ENCODE measurements at places on chromosomes 4 and X.

- no peak for DNase-seq
Observed at GRCh38 chr4:122673252-122673651, 52.4 kb upstream of the IL21 start.

- DNase-seq = no peak
Observed at GRCh38 chrX:132614297-132614696, 125.5 kb upstream of the MBNL3 start.

- no peak for DNase-seq
Observed at GRCh38 chr4:23922013-23922412, 32.2 kb upstream of the PPARGC1A start.

- no peak for DNase-seq
Observed at GRCh38 chrX:36867143-36867542, 141.0 kb upstream of the FAM47C start.

- DNase-seq = no peak
Observed at GRCh38 chr4:128810331-128810870, 901 bp downstream of the JADE1 start.

DNA sequence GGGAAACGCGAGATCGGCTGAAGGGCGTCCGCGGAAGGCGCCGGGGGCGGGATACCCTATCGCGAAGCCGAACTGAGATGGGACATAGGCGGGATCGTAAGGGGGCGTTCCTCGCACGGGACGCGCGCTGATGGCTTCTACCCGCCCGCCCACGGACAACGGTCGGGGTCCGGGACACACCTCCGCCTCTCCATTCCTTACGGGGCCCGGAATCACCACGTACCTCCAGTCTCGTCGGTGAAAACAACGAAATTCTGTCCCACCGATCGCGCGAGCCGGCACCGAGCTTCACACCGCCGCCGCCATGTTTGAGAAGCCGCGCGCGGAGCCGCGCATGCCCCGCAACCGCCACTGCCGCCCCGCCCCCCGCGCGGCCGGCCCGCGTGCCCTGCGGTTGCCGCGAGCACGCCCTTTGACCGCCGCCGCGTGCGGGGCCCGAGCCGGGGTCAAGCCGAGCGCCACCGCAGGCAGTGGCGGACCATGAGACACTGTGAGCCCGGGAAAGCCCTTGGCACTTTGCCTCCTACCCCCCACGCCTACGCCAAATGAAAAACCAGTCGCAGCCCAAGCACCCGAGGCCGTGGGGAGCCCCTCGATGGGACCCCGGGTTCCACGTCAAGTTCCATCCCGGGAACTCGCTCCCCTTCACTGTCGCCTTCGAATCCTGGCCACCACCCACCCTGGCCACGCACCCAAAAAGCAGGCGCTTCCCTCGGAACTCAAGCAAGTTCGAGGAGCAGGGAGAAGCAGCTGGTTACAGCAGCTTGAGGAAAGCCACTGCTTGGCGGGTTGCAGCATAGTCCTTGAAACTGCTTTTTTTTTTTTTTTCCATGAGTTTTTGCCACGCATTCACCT lies at the start of gene SCML2:
TSS of gene SCML2 (minus strand) at position 320 of the 855 bp plus-strand sequence. CDS start 20,617 bp downstream, outside the sequence.
- DNase-seq = no peak

DNA sequence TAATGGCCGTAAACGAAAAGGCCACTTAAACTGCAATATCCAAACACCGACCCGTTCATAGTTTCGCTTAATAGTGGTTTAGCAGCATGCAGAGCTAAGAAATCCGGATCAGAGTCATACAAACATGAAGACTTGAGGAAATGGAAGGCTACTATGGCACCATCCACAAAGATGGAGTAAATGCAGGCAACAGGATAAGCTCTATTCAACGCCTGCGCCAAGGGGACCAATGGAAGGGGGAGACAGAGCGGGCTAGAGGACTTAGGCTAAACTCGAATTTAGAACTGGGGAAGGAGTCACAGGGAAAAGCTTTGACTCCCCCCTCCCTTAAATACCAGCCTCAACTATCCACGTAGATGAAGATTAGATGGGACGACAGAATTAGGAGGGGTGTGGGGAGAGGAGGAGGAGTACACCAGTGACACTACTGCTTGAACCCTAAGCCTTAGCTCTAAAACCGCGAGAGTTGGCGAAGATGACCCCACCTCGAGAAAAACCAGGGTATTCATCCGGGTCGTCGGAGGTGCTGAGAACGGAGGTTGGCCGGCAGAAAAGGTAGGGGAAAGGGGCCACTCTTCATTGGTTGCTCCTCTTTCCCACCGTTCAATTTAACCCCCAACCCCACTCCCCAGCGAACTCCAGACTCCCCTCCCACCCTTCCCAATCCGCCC lies 3.5 kb downstream of the HUWE1 start:
- DNase-seq = peak; percentile 7

GRCh38 chr4:21628116-21628670 lies 320.4 kb downstream of the KCNIP4 start:
- DNase-seq = no peak

GRCh38 chr4:5609306-5610007 lies 98.9 kb downstream of the EVC2 start:
- no peak for DNase-seq

- no peak for DNase-seq
Observed at GRCh38 chr4:163697121-163697520, 202.6 kb downstream of the TMA16 start.

DNA sequence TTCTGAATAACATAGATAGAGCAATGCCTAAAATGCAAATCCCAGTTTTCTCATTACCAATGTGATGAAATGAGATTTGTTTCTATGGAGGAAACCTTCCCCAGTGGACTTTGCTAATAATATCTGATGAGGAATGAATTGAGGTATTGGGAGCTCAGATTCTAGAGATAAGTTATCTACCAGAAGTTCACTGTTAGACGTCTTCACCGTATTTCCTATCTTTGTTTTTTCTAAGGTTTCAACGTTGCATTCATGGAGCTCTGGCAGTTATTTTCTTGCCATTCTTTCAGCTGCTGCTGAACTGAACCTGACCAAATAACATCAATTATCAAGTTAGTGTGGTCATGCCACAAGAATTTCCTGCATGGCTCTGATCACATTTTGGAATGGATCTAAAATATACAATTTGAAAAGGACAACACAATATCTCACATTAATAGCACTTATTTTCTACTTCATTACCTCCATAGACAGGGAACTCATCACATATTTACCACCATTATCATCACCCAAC lies 511.8 kb upstream of the LCORL start:
- no peak for DNase-seq

GRCh38 chr4:85968945-85969819 lies 390.7 kb downstream of the MAPK10 start:
- no peak for DNase-seq

DNA sequence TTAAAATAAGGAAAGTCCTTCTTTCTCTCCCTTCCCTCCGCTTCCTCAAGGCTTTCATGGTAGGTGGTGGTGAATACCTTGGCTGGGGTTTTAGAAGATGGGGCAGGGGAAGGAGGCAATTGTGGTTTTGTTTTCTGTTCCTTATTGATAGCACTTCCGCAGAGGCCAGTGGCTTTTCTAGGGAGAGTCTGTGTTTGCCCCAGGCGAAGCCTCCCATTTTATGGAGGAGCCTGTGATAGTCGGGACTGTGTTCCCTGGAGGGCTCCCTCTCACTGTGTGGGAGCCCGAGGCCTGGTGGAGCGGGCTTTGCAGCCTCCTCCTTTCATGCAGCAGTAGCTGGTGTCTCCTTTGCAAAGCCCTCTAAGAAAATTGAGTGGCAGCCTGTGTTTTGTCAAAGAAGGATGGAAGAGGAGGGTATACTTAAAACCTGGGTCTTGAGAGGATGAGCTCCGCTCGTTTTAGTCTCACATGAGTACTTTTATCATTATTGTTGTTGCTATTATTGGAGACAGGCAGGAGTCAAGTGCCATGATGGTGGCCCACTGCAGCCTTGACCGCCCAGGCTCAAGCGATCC lies 29.8 kb upstream of the STOX2 start:
- no peak for DNase-seq

- DNase-seq = no peak
Observed at GRCh38 chrX:14963447-14964236, 90.4 kb downstream of the MOSPD2 start.

- DNase-seq = no peak
Observed at GRCh38 chrX:24575496-24575895, 71.7 kb downstream of the PCYT1B start.

DNA sequence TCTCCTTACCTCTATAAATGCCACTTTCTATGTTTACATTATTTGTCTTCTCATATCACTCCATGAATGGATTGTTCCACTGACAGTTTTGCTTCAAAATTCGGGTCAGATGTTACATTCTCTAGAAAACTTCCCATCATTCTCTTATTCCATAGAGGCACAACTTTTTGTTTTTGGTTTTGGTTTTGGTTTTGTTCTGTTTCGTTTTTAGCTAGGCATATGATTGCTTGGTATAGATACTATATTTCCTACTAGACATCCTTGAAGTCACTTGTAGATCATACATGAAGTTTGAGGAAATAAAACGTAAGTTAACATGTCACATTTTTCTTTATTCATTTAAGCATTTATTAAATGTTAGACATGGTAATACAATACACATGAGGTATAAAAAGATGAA lies 961.0 kb downstream of the PCDH18 start:
- DNase-seq = no peak

DNA sequence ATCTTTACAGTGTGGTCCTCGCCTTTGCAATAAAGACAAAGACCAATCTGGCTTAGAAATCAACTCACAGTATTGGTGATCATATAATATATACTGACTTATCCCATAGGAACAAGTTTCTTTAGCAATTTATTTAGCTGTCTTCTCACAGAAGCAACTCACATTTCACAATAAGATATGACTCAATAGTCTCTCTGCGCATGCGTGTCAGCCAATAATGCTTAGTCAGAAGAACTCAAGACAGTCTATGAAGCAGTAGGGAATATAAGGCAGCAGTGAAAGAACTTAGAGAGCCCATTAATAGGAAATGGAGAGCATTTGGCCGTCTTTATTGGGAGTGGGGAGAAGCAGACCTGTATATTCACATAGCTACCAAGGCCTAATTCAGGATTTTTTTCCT lies 216.7 kb downstream of the IL13RA2 start:
- no peak for DNase-seq

DNA sequence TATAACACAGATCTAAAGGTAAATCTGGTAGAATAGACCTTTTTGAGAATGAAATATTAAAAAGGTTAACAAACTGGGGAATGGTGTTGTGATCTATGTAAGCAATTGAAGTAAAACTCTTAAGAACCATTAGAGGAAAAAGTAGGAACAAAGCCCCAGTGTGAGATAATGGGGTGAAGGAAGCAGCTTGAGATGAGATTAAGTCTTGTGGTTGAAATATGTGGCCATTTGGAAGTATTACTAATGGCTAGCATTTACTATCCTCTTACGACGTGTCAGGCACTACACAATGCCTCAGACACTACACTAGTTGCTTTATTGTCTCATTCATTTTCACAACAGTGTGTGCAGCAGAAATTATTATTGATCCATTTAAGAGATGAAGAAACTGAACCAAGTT lies 25.9 kb upstream of the NDNF start:
- no peak for DNase-seq

GRCh38 chr4:61520166-61520565 lies 320.0 kb downstream of the ADGRL3 start:
- DNase-seq = no peak

DNA sequence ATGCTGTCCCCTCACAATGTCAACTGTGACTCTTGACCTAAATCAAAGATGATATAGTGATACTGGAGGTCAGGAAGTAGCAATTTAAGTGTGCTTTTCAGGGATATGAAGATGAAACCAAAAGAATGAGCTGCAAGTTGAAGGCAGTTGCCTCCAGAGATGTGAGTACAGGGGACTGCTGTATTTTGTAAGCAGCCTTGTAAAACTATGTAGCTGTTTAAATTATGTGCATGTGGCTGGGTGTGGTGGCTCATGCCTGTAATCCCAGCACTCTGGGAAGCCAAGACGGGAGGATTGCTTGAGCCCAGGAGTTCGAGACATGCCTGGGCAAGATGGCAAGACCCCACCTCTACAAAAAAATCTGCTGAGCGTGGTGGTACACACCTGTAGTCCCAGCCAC lies 15.1 kb upstream of the TNIP2 start:
- DNase-seq = no peak

- no peak for DNase-seq
Observed at GRCh38 chr4:101370663-101371210, 23.4 kb upstream of the PPP3CA start.

DNA sequence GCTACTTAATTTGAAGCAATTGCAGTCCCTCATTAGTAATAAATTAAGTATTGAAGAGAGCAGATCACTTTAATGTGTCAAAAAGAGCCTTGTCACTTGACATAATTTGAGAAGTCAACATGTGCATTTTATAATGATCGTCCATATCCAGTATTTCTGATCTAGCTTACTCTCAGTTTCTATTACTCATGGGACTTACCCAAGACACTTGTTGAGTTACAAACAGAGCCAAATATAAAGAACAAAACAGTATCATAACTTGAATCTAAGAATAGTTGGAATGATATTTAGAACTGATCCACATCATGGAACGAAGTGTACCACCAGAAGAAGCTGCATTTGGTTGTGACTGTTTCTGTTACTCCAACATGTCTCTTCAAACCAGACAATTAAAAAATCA lies 54.7 kb downstream of the SLITRK4 start:
- DNase-seq = no peak

- no peak for DNase-seq
Observed at GRCh38 chr4:94452476-94453371, 982 bp downstream of the PDLIM5 start.

DNA sequence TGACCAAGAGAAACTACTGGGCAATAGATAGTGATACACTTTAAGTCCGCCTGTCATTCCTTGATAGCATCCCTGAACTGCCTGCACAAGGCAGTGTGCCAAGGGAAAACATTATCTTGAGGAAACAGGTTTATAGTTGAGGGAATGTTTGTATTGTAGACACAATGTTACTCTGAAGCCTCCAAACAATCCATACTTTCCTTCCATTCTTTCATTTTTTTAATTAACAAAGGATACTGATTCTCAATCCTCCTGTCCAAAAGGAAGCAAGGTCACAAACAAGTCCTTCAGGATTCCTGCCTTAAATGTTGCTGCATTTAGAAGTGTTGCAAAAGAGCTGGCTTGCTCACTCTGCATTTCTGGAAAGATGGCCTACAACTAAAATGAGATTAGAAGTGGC lies 61.7 kb upstream of the PRSS48 start:
- DNase-seq = no peak

DNA sequence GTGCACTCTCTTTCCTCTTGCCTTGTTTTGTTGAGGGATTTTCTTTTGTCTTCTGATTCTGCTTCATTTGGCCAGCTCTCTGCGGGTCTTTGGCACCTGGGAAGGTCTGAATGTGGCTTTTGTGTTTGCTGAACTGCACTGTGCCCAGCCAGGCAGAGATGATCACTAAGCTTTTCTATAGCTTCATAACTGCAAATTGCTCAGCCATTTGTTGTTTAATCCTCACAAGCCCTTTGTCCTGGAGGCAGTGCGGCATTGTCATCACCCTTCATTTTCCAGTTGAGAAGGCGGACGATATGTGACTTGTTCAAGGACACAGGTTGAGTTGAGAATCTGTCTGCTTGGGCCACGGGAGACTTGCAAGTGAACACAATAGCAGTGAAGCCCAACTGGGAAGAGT lies 46.0 kb upstream of the SFRP2 start:
- no peak for DNase-seq

DNA sequence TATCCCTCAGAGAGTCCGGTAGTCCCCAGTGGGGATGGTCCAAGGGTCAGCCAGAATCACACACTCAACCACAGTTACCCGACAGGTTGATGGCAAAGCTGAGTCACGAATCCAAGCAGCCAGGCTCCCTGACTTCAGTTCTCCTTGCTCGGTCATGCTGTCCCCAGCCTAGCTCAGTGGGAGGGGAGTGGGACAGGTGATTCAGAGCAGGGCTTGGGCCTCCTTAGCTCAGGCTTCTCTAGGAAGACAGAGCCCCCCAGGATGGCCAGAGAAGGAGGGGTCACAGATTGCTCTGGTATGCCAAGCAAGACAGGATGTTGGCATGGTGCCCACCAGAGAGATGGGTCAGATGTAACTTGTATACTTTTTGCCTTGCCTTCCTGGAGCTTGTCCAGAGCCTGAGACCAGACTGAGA lies 66.5 kb downstream of the EFNB1 start:
- no peak for DNase-seq

All from activated CD8-positive, alpha-beta memory T cell treated with anti-CD3 and anti-CD28 coated beads for 1 hour (primary cell).